NCI-H2081 (cell line): ENCODE measurements at places on chromosomes 2 and 18.

DNA sequence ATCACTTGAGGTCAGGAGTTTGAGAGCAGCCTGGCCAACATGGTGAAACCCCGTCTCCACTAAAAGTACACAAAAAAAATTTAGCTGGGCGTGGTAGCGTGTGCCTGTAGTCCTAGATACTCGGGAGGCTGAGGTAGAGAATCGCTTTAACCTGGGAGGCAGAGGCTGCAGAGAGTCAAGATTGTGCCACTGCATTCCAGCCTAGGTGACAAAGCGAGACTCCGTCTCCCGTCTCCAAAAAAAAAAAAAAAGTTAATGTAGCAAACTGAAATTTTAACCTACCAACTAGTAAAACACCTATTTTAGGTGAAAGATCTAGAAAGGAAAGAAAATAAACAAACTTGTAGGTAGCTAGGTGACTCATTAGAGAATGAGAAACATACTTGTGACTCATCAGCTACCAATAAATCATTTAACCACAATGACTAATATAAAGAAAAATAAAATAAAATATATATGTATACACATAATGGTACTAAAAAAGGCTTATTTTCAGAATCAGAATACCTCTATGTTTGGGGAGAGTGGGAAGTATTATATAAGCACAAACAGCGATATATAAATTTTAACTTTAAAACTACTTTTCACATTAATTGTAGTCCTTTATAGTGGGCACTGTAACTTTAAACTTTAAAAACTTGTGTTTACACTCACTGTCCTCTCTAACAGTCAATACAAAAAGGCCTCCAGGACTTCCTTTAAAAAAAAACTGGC lies 36.6 kb downstream of the DARS1 start:
- DNase-seq = no peak

- DNase-seq = no peak
Observed at GRCh38 chr2:2941205-2941604, 436.4 kb downstream of the EIPR1 start.

- DNase-seq = no peak
Observed at GRCh38 chr2:113848758-113849415, 41.0 kb upstream of the ACTR3 start.

GRCh38 chr2:101751875-101752619 lies 54.5 kb downstream of the MAP4K4 start:
- no peak for DNase-seq

- no peak for DNase-seq
Observed at GRCh38 chr18:68314403-68314802, 400.5 kb downstream of the TMX3 start.

- DNase-seq = no peak
Observed at GRCh38 chr2:229930656-229931055, 8.4 kb downstream of the FBXO36 start.

DNA sequence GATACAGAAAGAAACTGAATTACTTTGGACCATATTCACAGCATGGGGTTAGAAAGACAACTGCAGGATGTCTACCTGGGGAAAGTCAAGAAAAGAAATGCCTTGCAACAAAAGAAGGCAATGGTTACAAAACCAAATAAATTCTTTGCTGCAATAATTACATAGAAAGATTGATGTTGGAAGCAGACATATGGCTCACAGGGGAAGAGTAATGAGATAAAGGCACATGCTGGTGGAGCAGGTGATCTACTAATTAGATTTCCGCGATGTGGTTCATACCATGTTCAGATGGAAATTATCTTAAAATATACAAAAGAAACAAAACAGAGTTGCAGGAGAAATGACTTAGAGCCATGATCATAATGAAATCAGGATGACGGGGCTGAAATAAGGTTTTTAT lies 718.8 kb upstream of the PKDCC start:
- DNase-seq = no peak

DNA sequence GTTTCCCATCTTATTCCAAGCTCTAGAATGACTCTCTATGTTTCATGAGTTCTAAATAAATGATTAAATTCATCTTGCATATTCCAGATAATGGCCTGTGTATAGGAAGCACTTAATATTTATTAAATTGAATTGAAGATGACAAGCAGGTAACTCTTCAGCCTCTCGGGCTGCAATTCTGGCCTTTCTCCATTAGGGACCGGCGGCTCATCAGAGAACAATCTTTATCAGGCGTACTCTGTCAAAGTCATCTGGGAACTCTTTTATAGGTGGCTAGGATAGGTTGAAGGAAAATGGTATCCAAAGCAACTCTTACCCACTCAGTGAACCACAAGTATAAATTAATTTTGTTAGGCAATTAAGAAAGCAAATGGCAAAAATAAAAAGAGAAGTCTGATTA lies 308.5 kb downstream of the NOL4 start:
- peak; percentile 24 for DNase-seq

DNA sequence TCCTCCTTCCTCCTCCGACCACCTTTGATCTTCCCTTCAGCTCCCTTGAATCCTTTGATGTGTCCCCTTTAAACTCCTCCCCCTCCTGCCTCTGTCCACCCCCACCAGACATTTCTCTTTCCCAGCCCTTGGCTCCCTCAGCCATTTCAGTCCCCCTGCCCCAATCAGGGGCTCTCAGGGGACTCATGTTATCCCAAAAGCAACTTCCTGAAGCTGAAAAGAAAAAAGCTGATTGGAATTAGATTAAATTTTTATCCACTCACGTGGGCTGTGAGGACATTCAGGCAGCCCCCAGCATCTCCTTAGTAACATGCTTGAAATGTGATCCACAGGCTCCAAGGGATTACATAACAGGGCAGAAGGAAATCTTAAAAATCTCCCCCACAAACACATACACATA lies 81.3 kb downstream of the NEURL3 start:
- DNase-seq = no peak

DNA sequence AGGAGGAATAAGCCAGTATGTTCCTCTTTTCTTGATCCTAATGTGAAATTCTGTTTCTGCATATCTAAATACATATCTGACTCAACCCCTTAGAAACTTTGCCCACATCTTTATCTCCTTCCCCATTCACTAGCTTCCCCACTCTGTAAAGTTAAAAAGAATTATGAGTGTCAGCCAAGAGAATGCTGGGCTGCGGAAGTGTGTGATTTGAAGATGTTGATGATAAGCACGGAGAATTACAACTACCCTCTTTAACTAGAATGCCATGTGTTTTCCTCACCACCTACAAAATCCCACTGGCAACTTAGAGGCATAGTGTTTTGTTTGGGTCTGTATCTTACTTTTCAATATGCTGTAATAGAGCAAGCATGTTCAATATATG lies 490.4 kb upstream of the FANCL start:
- DNase-seq = no peak

- no peak for DNase-seq
Observed at GRCh38 chr2:222105046-222105445, 193.8 kb downstream of the PAX3 start.

- no peak for DNase-seq
Observed at GRCh38 chr2:165958313-165958960, 4.9 kb upstream of the TTC21B start.
